Activated T-helper 2 cell treated with anti-CD3 and anti-CD28 coated beads, Interferon-gamma antibody, Interleukin-2, Interleukin-4, amounts not matched to agents 10 μg/mL and 5 μg/mL and 100 μg/mL, durations not matched to agents 14 hours and 24 hours and 36 hours (primary cell): ENCODE measurements at places on chromosomes 12 and 14. TPM values are rescaled to one million over a fixed set of nuclear protein-coding genes. Genes with fewer than 3 reads are reported as not detected.

Gene BCL2L14
- 1.2 and 1.4 TPM in 2 replicates for total RNA-seq

Gene NGB
- total RNA-seq: not detected in 2 replicates

Gene NAV3
- not detected in 2 replicates for total RNA-seq

Gene ETFBKMT
- 0.37 and 0.39 TPM in 2 replicates for total RNA-seq

Gene RACGAP1
- 77.8 and 82.8 TPM in 2 replicates for total RNA-seq

Gene P2RX7
- 6.5 and 6.6 TPM in 2 replicates for total RNA-seq
